ENCODE measurements at places on chromosomes 5 and 9. TPM values are rescaled to one million over a fixed set of nuclear protein-coding genes. Genes with fewer than 3 reads are reported as not detected.

- no peaks in the 10 kb centered on the region for H3K4me1 ChIP-seq
- H3K36me3 ChIP-seq, result no peaks in the 10 kb centered on the region
- no peak overlapping the region for H3K4me3 ChIP-seq
- H3K27me3 ChIP-seq, result peaks cover 5% of the 10 kb centered on the region
- DNase-seq, result no peak
These were observed 22.5 kb downstream of the PRDM6 start for GRCh38 chr5:123111502-123111901.

DNA sequence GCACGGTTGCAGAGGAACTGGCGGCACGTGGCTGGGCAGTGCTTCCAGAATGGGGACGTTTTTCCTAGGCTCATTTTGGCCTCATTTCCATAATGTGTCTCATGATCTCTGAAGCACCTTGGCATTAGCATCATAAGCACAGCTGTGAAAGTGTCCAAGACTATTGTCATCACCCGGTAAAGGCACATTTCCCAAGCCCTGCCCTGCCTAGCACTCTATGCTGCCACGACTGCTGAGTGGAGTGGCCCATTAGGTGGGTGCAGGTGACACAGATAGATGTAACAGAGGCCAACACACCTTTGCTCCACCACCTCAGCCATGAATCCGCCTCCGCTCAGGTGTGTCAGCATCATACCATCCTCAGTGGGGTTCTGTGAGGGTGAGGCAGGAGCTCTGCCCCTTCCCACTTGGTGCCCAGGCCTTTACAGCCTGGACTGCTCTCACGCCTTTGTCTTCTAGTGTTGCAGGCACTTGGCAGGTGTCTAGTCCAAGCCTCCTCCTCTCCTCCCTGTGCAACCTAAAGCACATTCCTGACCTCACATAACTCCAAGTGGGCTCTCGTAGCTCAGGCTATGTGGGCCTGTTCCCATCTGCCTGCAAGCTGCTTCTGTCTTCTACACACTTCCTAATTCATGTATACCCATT lies 213.0 kb downstream of the FSTL4 start:
- DNase-seq, result no peak
- H3K27me3 ChIP-seq, result no peaks in the 10 kb centered on the region
- no peaks in the 10 kb centered on the region for H3K36me3 ChIP-seq
- H3K4me3 ChIP-seq, result no peak overlapping the region

DNA sequence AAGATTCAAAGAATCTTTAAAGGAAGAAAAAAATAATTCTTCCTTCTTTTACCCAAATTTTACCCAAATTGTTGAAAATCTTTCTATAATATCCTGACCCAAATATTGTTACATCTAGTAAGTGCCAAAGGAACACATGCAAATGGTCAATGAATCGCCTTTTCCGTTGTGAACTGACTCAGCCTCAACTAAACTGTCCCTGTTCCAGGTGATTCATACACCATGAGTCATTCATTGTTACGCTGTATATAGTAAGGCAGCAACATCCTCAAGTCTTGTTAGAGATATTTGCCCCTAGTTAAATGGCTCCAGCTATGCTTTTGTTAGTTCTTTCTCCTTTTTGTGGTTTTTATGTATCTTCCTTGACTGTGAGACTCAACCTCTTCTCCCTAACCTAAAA lies 9.7 kb downstream of the PTGER4 start:
- H3K27me3 ChIP-seq, result no peaks in the 10 kb centered on the region
- H3K4me3 ChIP-seq, result no peak overlapping the region
- peaks cover 60% of the 10 kb centered on the region for H3K4me1 ChIP-seq
- H3K27ac ChIP-seq, result peak overlapping the region; percentile 83
- peak; percentile 98 for DNase-seq

DNA sequence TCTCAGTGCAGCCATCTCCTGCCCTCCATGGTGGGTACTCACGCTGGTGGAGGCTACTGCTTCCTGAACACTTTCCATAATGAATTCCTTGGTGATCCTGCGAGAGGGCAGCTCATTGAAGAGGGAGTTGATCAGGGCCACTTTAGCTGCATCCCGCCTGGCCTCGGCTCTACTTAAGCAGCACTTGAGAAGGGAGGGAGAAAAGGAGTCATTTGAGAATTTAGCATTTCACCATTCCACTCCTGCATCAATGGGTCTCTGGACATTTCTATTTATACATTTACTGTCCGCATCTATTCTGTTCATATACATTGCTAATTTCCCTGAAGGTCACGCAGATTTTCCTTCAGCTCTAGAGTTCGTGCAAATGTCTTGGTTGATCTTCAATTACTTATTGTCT lies 35.1 kb downstream of the LIX1 start:
- H3K36me3 ChIP-seq, result no peaks in the 10 kb centered on the region
- peaks cover 16% of the 10 kb centered on the region for H3K27me3 ChIP-seq
- no peak overlapping the region for H3K4me3 ChIP-seq
- no peak overlapping the region for H3K27ac ChIP-seq
- no peak for DNase-seq
- no peaks in the 10 kb centered on the region for H3K4me1 ChIP-seq

DNA sequence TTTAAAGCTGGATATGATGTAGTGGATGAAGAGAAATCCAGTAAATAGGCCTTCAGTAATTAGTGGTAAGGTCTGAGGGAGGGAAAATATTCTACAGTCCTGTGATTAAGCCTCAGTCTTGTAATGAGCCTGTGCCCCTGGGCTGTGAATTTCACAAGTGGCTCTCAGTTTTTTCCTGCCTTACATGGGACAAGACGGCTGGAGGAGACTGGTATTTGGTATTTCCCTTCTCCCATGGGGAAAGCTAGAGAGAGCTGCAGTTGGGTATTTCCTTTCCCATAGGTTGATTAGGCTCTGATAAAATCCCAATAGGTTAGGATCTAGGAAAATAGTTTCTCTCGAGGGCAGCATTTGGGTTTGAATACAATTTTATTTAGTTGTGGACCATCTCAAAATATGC lies 62.2 kb upstream of the GNA14 start:
- peaks cover 80% of the 10 kb centered on the region for H3K4me1 ChIP-seq
- H3K27ac ChIP-seq, result peak overlapping the region; percentile 15
- DNase-seq, result no peak
- H3K36me3 ChIP-seq, result no peaks in the 10 kb centered on the region
- no peak overlapping the region for H3K4me3 ChIP-seq

DNA sequence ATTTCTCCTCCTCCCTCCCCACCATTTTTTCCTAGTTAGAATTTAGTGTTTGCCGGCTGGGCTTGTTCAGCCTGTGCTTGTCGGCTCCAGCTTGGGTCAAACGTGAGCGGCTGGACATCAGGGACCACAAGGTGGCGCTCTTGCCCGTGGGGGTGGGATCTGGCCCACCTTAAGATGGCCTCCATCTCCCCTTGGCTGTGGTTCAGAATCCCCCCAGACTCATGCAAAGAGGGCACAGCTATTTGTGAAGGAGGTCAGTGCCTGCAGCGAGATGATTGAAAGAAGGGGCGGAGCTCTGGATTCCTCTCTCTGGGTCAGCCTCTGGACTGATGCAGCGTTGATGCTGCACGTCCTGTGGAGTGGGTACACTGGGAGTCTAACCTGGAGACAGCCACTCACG lies 283.3 kb upstream of the TUT7 start:
- no peaks in the 10 kb centered on the region for H3K36me3 ChIP-seq
- H3K4me3 ChIP-seq, result no peak overlapping the region
- no peak overlapping the region for H3K27ac ChIP-seq
- no peaks in the 10 kb centered on the region for H3K4me1 ChIP-seq
- DNase-seq, result peak; percentile 6

The TMEM171 gene
- total RNA-seq, result 5.0 TPM

The SH3PXD2B gene
- 66.3 TPM for total RNA-seq

The UBTD2 gene
- total RNA-seq, result 22.6 TPM

All from endothelial cell of umbilical vein (primary cell).